Posterior vena cava (tissue), 2 donors: ENCODE measurements at places on chromosomes 6 and 20.

DNA sequence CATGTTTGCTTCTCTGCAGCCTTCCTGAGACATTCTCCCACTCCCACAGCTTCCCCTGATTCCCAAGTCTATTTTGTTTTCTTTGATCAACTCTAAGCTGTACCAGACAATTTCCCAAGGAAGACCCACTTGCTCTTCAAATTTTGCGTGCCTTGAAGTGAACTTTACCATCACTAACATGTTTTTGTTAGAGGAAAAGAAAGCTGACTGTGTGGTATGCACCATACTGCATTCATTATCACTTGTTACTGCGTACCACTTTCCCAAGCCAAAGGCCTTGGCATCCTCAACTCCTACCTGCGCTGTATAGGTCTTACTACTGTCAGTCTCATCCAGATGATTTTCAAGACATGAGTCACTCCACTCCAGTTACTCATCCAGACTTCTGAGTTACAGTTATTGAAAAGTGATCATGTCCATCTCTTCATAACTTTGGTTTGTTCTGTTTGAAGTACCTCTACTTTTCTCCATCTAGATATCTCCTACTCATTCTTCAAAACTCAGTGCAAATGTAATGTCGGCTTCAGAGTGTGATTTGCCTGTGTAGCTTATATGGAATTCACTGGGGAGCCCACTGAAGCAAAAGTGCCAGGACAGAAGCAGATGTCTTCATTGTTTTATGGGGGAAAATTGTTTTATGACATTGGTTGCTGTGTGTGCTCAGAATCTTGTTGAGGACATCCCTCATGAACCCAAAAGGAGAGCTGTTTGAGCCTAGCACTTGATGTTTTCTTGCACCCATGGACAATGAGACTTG, 5.2 kb downstream of the RPS12 start:
- no peak for DNase-seq

DNA sequence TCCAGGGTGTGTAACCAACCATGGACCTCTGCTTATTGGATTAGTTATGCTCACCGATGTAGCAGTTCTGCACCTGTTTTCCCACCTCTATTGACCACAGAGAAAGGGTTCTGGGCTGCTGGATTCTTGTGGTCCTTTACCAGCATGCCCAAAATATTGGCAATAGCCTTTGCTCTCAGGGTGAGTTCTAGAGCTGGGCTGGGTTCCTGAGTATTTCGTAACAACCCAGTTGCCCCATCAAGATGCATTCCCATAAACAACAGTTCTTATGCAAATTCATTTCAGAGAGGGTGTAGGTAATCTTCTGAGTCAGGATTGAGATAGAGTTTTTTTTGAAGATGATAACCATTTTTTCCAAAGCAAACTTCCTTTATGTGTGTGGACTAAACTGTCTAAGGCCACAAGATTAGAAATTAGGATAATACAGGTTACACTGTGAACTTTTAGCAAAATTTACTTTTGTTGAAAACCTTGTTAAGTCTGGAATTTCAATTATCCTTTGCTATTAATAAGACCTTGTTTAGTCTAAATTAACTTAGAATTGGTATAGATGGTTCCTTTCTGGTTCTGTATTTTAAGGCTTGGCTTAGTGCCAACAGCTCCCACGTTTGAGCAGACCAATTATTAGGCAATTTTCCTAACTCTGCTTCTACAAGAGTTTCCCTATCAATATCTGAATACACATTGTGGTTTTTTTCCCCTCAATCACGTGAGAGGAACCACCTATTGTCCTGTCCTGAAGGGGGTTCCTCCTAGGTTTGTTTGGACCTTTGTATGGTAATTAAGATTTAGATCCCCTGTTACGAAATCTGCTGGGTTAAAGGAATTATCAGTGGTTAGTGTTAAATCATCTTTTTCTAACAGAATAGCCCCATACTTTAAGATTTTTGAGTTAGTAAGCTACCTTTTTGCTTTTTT, 46.1 kb downstream of the TBX18 start:
- no peak for DNase-seq

DNA sequence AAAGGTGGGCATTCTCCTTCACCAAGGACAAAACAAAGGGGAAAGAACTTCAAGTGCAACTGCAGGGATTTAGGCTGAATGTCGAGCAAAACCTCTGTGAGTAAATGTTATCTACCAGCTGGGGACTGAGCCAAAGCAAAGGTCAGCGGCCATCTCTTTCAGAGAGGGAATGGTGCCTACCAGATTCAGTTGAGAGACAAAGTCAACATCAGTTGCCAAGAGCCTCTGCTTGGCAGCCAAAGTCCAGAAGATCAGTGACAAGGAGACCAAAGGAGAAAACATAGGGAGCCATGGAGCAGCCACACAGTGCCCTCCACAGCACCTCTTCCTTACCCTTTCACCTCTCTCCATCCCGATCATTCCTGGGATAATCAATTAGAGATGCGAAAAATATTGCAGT, 472.5 kb downstream of the KIF16B start:
- no peak for DNase-seq

- no peak for DNase-seq
These were observed 104.0 kb upstream of the ASF1A start for GRCh38 chr6:118789954-118790353.

GRCh38 chr6:155378276-155378675, 64.0 kb upstream of the TFB1M start:
- no peak for DNase-seq

- no peak for DNase-seq
These were observed 29.4 kb downstream of the RAET1L start for GRCh38 chr6:149995971-149996370.

GRCh38 chr6:80165819-80166218, 59.3 kb downstream of the BCKDHB start:
- DNase-seq = no peak

DNA sequence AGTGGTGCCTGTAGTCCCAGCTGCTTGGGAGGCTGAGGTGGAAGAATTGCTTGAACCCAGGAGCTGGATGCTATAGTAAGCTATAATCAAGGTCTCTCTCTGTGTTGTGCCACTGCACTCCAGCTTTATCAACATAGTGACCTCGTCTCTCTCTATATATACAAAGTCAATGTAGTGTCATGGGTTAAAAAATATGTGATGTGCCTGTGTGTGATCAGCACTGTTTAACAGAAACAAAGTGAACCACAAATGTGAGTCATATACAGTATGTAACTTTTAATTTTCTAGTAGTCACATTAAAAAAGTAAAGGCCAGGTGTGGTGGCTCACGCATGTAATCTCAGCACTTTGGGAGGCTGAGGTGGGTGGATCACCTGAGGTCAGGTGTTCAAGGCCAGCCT, 85.3 kb upstream of the RNF24 start:
- DNase-seq = no peak

- no peak for DNase-seq
These were observed 3.0 kb upstream of the ABCF1 start for GRCh38 chr6:30568245-30568644.

GRCh38 chr6:41652866-41653652, 14.8 kb downstream of the MDFI start:
- peak; percentile 68 for DNase-seq

GRCh38 chr20:10747019-10747418, 73.2 kb upstream of the JAG1 start:
- no peak for DNase-seq

DNA sequence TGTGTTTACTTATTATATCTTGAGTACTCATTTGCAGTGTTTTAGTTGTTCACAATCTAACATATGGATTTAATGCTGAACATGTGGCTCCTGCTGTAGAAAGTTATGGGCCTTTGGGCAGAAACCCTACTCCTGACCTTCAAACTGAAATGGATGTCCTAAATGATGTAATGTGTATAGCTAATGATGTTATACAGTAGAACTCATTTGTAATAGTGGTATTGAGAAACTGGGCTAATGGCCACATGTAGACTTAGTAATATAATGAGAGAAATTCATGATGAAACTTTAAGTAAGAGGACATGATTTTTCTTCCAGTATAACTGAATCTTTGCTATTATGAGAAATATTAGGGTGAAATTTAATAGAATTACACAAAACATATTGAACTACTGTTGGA, 121.3 kb upstream of the PTPRK start:
- DNase-seq = no peak

DNA sequence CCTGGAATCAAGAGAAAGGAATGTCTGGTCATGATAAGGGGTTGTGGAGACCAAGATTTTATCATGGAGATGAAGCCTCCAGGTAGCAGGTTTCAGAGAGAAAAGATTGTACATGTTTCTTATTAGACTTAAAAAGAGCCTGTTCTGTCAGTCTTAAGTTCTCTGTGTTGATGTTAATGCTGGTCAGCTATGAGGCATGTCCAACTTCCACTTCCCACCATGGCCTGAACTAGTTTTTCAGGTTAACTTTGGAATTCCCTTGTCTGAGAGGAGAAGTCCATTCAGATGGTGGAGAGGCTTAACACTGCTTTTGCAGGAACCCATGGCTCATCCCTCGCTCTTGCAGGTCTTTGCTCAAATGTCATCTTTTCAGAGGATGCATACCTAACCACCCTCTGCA, 27.5 kb upstream of the TAB2 start:
- DNase-seq = no peak

DNA sequence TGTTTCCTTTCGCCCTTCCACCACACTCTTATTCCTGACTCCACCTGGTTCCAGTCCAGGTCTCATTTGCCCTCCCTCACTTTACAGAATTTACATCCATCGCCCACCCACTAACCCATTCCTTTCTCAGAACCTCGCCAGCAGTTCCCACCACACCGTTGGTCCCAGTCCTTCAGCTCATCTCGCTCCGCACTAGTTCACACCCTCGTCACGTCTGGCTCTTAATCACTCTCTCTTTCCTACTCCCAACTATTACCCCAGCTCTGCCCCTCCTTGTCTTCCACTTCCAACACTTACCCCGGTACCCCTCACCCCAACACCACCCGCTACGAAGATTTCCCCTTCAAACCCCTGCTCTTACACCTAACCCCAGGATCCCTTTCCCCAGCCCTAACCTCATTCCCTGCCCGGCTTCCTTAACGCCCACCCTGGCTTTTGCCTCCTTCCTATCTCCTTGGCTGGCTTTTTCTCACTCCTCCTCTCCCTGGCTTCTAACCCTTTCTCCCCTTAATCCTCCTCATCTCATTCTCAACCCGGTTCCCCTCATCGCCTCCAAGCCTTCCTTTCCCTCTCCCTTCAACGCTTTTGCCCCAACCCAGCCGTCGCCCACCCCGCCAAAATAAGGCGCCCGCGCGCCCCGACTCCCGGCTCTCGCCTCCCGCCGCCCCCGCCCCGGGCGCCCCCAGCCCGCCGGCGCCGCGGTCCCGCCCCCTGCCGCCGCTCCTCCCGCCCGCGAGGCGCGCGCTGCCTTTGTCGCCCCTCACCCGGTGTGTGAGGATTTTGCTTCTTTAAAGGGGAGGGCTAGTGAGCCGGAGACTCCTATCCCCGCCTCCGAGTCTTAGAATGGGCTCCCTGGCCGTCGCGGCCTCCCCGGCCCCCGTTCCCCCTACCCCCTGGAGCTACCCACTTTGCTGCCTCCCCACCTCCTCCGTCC, 542 bp downstream of the USP49 start:
- DNase-seq = no peak

GRCh38 chr6:69627625-69628024, 169.2 kb downstream of the LMBRD1 start:
- no peak for DNase-seq

- DNase-seq = no peak
These were observed 44.2 kb downstream of the ZNF831 start for GRCh38 chr20:59207742-59208357.

GRCh38 chr20:57391439-57392301, 474 bp downstream of the RBM38 start:
- DNase-seq = peak; percentile 81

- DNase-seq = peak; percentile 88
These were observed 70.2 kb upstream of the CD93 start for GRCh38 chr20:23156170-23156841.

DNA sequence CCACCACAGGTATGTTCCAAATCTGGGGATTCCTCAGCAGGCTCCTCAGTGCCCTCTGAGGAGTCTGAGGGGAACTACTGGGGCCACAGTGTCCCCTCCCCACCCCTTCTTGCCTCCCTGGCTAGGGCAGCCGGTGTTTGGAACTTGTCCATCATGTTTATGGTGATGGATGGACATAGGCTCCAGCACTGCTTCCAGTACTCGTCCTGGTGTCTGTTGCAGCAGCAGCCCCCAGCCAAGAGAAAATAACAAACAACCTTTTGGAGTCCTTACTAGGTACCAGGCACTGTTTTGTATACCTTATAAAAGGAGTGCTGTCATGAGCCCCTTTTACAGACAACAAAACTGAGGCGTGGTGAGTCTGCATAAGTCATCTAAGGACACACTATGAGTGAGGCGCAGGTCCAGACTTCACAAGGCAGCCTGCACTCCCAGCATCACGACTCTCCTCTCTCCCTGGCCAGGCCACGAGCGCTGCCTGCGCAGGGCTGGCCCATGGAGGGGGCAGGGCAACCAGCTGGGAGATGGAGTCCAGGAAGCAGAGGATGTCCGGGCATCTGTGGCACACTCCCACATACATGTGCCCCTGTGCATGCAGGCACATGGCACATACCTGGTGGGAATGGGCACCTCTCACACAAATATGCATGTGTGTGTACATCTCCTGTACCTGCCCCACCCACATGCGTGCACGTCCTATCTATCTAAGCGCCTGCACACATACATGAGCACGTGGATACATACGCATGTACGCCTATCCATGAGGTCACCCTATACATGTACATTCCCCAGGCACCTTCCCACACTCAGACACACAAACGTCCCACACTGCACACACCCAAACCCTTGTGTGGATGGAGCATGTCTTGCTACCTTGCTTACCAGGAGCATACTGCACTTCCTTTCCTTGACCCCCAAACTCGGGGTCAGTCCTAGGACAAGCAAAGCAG, 152.7 kb downstream of the VEGFA start:
- DNase-seq = peak; percentile 55

DNA sequence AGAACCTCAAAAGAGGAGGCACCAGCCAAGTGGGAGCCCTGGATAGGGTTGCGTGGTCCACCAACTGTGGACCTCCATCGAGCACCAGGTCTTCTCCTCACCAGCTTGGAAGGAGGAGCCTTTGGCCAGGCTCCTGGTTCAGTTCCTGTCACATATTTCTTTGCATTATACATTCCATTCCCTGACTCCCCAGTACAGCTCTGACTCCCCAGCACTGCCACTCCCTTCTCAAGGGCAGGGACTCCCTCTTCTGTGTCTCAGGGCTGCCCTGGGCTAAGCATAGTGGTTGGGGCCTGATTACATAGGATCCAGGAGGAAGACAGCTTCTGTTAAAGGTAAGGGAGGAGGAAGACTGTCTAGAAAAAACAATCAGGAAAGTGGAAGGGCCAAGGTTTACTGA, 91.1 kb downstream of the MRPL14 start:
- peak; percentile 46 for DNase-seq

GRCh38 chr6:94548201-94548600, 1029.1 kb upstream of the MANEA start:
- no peak for DNase-seq

DNA sequence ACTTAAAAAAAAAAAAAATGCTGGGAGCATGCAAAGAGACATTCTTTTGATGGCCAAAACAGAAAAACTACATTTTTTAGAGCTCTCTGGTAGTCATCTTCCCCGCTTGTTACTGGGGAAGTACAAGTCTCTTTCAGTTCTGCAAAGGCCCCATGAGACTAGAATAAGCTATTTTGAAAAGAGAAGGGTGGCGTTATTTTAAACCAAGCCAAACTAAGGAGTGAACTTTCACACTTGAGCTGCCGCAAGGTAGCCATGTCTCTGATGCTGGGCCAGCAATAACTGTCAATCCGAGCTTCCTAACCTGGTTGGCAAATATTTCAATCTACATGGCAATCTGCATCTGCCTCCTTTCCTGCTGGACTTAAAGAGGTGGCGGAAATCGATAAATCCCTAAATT, 96.7 kb downstream of the L3MBTL3 start:
- DNase-seq = no peak

GRCh38 chr20:3135507-3136070, 24.1 kb downstream of the FASTKD5 start:
- no peak for DNase-seq
